ENCODE measurements at places on chromosomes 11 and 22.
A peak's percentile ranks its signal among the peaks of the same experiment; 100 is the strongest.

DNA sequence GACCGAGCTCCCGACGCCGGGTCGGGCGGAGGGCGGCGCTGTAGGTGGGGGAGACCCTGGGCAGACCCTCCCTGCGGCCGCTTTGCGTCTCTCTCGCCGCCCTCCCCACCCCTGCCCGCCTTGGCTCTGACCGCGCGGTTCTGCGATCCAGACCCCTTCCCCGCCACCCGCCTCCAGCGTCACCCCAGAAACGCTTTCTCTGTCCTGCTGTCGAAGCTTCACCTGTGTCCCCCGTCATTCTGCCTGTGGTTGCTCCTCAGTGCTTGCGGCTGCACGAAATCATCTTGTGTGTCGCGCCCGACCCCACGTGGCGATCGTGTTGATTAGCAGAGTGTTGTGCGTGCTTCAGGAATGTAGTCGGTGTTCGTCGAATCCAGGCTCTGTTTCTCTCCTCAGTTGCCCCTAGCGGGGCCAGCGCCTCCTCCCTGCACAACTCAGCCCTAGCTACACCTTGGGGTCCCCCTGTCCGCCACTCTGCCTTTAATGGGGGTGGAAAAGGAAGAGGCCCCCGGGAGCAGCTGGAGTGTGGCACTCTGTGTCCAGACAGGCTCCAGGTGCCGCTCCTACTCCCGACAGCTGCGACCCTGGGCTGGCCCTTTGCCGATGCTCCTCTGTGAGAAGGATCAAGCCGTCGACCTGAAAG, 851 bp downstream of the PTDSS2 start:
- no peak for DNase-seq

DNA sequence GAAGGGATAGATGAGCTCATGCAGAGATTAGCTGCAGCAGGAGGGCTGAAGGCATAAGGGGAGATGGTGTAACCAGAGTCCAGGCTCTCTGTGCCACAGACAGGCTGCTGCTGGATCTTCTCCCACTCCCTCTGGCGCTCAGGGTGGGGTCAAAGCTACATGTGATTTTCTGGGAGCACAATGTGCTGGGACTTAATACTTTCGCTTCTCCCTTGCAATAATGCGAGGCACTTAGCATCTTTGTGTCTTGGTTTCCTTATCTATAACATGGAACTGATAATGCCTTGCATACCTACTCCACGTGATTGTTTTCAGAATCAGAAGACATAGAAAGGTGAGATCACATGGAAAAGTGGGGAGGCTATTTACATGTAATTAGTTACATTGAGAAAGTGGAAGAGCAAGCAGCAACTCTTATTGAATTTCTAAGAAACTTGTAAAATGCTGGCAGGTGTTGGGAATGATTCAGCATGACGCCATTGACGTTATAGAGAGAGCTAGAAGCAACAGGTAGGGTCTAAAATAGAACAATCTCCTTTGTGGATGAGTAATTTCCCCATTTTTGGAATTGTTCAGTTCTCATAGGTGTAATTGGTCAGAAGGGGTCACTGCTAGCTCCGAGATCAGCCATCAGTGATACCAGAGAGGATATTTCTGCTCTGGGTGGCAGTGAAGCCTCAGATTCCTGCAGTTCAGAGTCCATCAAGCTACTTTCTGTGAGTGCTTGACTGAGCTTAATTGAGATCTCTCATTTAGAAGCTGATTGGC, 8.2 kb upstream of the OR9I1 start:
- no peak for DNase-seq

GRCh38 chr11:88174709-88175568, at the start of gene RAB38:
Gene RAB38, minus strand, starts transcription at chr11:88175443. Its CDS starts 59 bp downstream, at chr11:88175384.
- DNase-seq: peak; percentile 81

DNA sequence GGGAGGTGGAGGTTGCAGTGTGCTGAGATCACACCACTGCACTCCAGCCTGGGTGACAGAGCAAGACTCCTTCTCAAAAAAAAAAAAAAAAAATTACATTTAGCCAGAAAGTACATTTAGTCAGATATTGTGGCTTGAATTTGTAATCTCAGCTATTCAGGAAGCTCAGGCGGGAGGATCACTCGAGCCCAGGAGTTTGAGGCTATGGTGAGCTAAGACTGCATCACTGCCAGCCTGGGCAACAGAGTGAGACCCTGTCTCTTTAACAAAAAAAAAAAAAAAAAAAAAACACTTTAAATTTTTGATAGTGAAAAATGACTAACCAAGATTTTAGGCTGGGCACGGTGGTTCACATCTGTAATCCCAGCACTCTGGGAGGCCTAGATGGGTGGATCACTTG, 27.3 kb downstream of the MRTFA start:
- no peak for DNase-seq

GRCh38 chr11:119536801-119537200, 113.8 kb upstream of the THY1 start:
- no peak for DNase-seq

DNA sequence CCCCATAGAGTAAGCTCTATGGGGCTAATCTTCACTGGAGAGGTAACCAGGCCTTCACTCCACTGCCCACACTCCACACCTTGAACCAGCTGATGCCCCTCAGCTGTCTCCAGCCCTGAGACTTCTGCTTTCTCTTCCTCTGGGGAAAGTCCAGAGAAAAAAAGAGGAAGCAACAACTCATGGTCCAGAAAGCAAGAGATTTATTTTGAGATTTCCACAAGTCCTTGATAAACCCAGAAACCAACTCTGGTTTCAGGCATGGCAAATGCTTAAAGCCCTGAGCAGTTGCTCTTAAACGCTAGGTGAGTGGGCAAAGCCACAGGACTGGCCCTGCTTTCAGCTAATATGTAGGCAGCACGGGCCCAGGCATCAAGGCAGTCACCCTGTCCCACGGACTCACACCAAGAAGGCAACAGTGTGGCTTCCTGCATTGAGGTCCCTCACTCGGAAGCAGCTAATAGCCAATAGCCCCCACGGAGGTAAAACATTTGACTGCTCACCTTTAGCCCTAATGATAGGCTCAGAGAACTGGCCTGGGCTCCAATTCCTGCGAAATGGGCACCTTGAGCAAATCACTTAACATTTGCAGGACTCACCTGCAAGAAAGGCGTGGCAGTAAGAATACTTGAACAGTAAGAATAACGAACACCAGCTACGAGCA, 4.3 kb downstream of the CYB561A3 start:
- DNase-seq: no peak

GRCh38 chr11:104078245-104078644, 41.8 kb downstream of the DDI1 start:
- no peak for DNase-seq

- DNase-seq: no peak
Measured at GRCh38 chr22:24740626-24741025, 33.9 kb downstream of the PIWIL3 start.

DNA sequence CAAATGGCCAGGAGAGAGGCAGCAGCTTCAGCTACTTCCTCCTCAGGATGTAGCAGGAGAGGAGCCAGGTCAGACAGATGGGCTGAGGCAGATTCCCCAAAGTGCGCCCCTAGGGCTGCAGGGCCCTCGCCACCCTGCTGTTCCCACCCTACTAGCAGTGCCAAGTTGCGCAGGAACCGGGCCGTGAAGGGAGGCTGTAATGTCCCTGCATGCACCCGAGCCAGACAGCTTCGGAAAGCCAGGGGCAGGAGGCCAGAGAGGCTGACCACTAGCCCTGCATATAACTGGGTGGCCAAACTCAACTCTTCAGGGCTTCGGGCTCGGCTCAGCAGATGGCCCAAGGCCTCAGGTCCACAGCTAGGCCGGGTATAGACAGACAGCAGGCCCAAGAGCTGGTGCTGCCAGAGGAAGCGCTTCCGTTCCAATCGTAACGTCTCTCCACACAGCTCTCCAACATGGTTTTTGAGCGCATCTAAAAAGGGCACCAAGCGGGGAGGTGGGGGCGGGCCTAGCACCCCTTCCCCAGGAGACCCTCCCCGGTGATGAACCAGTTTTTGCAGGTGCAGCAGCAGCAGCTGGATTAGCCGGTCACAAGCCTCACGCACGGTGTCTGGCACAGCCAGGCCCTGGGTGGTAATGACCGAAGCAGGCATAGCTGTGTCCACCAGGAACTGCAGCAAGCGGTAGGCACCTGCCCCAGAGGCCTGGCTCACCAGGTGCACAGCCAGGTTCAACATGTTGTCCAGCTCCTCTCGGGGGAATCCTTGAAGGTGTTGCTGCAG, 2.0 kb upstream of the GANAB start:
- no peak for DNase-seq

DNA sequence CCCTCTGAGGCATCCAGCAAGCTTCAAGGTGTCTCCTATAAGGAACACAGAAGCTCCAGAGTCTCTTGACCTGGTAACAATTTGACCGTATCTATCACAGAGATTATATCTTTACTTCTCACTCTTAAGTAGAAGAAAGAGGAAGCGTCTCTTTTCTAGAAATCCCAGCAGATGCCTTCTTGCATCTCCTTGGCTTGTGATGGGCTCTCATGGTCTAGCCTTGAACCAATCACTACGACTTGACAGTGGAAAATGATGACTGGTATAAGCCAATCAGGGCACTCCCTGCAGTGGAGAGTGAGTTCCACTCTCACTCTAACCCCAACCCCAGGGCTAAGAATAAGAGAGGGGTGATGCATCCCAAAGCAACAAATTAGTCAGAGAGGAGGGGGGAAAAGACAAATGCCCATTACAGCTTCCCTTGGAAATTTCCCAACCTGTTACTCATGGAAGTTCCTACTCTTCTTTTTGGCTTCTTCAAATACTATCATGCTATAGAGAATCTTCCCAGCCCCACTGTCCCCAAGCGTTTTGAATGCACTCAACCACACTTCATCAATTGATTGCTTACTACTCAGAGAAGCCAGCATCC, 293.5 kb downstream of the MN1 start:
- DNase-seq: no peak

DNA sequence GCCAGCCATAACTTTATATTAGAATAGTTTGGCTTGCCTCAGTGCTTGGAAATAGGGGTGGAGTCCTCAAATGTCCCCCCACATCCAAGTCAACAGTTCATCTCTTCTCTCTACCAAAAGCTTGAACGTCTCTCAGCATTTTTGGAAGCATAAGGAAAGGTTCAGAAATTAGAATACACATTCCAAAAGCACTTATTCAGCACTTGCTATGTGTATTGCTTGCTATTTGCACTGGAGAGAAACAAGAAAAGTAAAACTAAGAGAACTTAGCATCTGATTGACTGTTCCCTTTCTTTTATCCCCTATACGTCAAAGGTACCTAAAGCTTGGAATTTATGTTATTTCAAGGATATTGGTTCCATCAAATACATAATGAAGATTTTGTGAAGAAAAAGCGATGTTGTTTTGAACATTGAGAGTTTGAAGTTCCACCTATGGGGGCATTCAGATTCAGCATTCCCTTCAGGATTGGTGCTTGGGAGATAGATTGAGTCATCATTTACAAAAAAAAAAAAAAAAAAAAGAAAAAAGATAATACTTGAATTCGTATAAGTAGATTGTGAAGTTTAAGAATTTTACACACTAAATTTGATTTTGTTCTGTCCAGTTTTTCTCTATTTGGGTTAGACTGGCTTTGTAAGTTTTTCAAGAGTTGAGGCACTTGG, 1.3 kb downstream of the TBRG1 start:
- DNase-seq: no peak

DNA sequence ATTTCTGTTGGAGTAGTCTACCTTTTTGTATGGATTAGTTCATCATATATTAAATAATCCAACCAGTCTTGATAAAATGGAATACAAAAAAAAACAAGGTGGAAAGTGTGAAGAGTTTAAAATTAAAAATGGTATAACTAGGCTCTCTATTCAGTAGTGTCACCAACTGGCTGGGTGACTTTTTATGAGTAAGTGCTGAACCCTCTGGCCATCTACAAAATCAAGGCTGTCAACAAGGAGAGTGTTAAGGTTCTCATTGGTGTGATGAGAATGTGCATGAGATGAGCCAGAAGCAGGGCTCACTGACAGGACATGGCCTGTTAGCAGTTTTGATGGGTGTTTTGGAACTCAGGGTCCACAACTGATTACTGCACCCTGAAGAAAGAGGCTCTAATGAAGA, 343.2 kb downstream of the AASDHPPT start:
- no peak for DNase-seq

DNA sequence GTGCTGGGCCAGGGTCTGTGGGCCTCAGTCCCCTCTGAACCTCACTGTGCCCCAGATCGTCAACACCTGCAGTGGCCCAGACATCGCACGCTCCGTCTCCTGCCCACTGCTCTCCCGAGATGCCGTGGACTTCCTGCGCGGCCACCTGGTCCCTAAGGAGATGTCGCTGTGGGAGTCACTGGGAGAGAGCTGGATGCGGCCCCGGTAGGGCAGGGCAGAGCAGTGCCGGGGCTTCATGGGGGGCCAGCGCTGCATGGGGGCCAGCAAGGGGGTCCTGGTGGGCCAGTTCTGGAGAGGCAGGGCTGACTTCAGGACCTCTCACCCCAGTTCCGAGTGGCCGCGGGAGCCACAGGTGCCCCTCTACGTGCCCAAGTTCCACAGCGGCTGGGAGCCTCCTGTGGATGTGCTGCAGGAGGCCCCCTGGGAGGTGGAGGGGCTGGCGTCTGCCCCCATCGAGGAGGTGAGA, 16.3 kb downstream of the EPS8L2 start:
- no peak for DNase-seq

- DNase-seq: no peak
Measured at GRCh38 chr11:132691848-132692550, 840.3 kb downstream of the OPCML start.

DNA sequence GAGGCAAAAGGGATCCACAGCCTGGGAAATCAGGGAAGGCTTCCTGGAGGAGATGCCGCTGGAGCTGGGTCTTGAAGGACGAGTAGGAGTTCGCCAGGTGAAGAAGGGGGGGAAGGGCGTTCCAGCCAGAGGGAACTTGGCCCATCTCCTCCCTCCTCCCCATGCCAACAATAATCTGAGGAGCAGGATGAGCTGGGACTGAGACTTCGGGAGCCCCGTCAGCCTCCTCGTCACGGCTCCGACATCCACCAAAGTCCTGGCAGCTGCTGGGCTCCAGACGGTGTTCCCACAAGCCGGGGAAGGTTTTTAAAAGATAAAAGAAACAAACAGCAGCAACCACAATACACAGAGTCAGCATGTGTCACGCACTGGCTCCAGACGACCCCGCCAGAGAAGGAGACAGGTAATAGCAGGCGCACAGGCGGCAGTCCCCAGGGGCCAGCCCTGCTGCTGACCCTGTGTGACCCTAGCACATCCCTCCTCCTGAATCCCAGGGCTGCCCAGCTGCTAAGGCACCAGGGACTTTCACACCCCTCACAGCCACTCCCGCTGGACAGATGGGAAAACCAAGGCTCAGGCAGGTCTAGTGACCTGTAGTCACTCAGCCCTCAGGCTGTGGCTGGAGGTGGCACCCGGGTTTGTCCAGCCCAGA, 37.3 kb downstream of the NUP50 start:
- no peak for DNase-seq

GRCh38 chr11:63405114-63405513, 35.5 kb downstream of the SLC22A9 start:
- DNase-seq: no peak
